ENCODE measurements at places on chromosomes 2 and 18.

GRCh38 chr2:127314193-127314988 lies 20.4 kb upstream of the ERCC3 start:
- DNase-seq, result no peak

DNA sequence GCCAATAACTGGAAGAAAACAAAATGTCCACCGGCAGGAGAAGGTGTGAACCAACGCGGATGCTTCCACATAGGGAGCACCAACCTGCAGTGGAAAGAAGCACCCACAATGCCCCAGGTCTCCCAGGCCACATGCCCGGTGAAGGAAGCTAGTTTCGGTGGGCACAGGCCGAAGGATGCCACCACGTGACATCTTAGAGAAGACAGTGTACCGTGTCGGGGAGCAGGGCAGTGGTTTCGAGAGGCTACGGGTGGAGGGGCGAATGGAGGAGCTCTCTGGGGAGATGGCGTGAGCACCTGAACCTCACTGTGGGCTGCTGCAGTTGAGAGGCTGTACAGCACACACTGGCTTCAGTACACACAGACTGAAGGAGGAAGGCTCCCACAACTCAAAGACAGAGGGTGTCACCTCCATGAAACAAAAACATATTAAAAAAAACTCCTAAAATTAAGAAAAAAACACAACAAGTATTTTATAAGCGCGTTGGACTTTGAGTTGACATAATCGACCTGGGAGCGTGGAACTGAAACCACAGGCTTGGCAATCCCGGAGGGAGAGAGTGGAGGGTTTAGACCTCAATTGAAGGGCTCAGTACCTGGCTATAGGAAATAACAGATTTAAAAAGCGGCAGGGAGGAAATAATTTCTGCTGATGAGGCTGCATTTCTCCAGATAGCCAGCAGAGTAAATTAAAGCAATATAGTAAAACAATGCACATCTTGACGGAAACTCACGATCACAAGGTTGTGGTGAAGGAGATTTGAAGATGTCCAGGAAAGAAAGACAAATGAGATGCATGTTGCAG lies 160.1 kb downstream of the RTP5 start:
- no peak for DNase-seq

DNA sequence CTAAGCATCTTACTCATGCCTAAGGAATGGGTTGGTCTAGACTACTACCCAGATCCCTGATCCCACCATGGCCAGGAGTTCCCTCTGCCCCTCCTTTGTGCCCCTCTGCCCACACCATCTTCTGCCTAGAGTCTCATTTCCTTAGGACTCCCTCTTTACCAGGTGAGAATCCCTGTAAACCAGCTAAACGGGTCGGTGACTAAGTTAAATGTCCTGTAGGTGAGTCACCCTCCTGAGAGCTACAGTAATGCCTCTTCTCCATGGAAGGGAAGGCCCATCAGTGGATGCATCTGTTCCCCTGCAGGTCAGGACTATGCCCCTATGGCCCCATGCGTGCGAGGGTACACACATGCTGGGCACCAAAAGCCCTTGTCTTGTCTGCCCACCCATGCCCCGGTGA lies 25.4 kb downstream of the PTGR3 start:
- DNase-seq, result no peak

GRCh38 chr2:58039170-58039611 lies 7.4 kb upstream of the VRK2 start:
- no peak for DNase-seq

DNA sequence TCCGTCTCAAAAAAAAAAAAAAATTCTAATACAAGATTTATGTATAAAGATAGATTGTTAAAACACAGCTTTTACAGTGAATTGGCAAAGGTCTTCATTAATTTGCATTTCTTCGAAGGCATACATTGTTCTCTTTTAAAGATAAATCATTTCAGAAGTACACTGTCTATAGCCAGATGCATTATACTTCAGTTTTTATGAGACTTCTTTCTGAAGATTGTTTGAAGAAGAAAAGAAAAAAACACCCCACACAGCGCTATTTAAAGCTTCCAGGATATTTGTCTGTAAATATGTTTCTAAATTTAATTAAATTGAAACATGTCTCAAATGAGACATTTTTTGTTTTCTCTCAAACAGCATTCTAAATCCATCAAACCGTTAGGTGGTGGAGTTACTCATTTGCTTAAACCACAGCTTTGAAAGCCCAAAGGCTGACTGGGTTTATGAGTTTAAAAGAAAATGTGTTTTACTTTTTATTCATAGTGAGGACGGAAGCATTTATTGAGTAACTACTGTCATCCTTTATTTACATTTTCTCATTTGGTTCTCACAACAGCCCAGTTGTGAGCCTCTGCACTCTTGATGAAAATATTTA lies 42.4 kb upstream of the C1GALT1C1L start:
- no peak for DNase-seq

DNA sequence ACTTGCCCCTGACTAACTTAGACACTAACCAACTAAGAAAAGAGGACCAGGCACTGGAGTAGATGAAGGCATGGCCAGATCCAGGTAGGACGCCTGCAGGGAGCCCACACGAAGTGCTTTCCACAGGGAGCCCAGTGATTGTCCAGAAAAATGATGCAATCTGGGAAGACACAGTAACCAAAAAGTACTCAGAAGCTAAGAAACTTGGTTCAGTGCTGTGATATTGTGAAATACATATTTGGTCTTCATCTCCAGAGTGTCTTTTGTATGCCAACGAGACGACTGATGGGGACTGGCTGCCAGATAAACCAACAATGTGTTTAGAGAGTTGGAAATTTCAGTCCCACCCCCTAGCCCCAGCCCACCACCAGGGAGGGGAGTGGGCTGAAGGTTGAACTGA lies 135.0 kb downstream of the SP3 start:
- no peak for DNase-seq

All from NCI-H460 (cell line).